ENCODE measurements at places on chromosomes 1 and 21.

GRCh38 chr1:118021668-118022067 lies 92.1 kb downstream of the WDR3 start:
- DNase-seq: no peak

GRCh38 chr1:66831529-66832239 lies 30.6 kb upstream of the INSL5 start:
- no peak for DNase-seq

GRCh38 chr1:169692756-169693460 lies 18.5 kb downstream of the SELL start:
- no peak for DNase-seq

DNA sequence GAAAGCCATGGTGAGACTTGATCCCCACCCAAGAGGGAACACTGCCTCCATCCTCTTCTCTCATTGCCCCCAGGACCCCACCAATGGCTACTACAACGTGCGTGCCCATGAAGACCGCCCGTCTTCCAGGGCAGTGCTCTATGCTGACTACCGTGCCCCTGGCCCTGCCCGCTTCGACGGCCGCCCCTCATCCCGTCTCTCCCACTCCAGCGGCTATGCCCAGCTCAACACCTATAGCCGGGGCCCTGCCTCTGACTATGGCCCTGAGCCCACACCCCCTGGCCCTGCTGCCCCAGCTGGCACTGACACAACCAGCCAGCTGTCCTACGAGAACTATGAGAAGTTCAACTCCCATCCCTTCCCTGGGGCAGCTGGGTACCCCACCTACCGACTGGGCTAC lies 86.1 kb upstream of the CD1D start:
- no peak for DNase-seq

GRCh38 chr1:184747089-184747955 lies 7.3 kb downstream of the EDEM3 start:
- no peak for DNase-seq

DNA sequence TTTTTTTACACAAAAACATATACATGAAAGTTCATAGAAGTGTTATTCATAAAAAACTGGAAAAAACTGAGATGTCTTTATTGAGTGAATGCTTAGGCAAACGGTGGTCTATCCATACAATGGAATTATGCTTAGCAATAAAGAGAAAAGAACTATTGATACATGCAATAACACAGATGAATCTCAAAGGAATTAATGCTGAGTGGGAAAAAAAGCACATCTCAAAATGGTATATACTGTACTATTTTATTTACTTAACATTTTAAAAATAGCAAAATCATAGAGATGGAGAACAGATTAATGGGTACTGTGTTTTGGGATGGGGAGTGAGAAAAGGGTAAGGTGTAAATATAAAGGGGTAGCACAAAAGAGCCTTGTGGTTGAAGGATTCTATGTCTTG lies 29.8 kb downstream of the METTL18 start:
- no peak for DNase-seq

DNA sequence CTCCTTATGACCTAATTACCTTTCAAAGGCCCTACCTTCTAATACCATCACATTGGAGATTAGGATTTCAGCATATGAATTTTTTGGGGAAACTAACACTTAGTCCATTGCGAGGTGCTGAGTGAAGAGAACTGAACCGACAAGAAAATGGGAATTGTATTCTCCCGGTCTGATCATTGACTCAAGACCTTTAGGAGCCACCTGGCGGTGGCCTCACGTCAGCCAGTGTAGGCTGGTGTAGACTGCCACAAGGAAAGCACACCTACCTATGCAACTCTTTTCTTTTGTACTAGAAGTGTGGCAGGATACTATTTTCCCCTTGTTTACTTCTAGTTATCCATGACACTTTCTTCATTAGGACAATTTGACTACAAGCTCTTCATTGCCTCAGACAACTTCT lies 333.5 kb upstream of the B3GALT2 start:
- DNase-seq: no peak

GRCh38 chr1:28036431-28036830 lies 52.0 kb downstream of the EYA3 start:
- DNase-seq: no peak

GRCh38 chr1:240420766-240421165 lies 191.2 kb downstream of the GREM2 start:
- DNase-seq: no peak

DNA sequence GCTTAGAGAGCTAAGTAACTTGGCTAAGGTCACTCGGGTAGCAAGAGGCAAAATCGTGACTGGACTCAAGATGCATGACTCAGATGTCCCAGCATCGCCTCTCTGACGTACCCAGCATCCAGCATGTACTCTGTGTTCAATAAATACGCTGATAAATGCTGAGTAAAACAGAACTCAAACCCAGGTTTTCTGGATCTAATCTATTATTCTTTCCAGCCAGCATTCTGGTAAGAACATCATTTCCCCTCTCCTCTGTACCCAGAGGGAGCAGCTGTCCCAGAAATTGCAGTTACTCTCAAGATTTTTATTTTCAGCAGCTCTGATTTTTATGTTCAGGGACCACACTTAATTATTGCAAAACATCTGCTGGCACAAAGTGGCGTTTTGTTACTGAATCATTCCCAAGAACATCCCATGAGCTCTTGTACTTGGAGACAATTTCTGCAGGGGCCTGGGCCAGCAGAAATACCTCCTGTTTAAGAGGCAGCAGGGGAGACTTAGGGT lies 249.0 kb downstream of the PRDM2 start:
- DNase-seq: no peak

DNA sequence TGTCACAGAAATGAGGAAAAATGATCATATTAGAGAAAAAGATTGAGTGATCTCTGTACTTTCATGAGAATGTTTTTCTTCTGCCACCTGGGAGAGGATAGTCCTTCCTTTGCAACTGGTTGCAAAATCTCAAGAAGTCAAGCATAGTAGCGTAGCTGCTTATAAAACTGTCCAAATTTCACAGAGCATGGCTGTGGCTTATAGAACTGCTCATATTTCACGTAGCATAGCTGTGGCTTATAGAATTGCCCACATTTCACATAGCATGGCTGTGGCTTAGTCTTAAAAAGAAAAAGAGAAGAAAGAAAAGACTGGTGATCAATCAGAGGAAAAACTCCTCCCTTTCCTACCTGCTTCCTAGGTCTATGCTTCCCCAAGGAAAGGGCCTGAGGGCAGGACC lies 329.5 kb downstream of the SIPA1L2 start:
- no peak for DNase-seq

GRCh38 chr1:168135116-168135920 lies 1.4 kb downstream of the GPR161 start:
- no peak for DNase-seq

DNA sequence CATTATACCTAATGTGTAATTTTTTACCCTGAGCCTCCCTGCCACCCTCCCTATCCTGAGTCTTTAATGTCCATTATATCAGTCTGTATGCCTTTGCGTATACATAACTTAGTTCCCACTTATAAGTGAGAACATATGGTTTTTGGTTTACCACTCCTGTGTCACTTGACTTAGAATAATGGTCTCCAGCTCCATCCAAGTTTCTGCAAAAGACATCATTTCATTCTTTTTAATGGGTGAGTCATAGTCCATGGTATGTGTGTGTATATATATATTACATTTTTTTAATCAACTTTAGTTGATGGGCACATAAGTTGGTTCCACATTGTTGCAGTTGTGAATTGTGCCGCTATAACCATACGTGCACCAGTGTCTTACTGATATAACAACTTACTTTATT lies 477.1 kb upstream of the NEGR1 start:
- no peak for DNase-seq

DNA sequence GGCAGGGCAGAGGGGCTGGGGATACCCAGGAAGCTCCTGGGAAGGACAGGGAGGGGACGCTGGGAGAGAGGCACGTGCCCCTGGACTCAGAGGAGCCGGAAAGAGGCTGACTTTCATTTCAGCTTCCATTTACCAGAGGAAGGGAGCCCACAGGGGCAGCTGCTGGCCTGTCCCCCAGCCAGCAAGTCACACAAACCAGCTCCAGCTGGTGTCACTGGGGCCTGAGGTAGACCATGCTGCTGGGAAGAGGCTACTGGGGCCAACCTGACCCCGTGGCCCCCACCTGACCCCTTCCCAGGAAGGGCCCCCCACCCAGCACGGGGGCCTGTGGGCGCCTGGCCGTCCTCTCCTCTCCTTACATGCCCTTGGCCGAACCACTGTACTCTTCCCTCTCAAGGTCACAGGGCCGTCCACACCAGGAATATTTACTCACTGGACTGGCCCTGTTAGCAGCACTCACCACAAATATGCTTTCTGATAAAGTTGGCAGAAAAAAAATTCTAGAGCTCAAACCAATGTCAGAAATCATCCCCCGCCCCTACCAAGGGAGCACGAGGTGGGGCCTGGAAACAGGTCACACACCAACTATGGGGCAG lies 110.5 kb downstream of the CASZ1 start:
- DNase-seq: no peak

GRCh38 chr1:211521102-211521815 lies 29.3 kb upstream of the RD3 start:
- no peak for DNase-seq

- no peak for DNase-seq
Measured at GRCh38 chr1:112894010-112894292, 62.0 kb downstream of the SLC16A1 start.

GRCh38 chr1:205803986-205804385 lies 9.0 kb downstream of the SLC41A1 start:
- no peak for DNase-seq
